Central memory CD4-positive, alpha-beta T cell (primary cell): ENCODE measurements at places on chromosomes 7 and 10.

DNA sequence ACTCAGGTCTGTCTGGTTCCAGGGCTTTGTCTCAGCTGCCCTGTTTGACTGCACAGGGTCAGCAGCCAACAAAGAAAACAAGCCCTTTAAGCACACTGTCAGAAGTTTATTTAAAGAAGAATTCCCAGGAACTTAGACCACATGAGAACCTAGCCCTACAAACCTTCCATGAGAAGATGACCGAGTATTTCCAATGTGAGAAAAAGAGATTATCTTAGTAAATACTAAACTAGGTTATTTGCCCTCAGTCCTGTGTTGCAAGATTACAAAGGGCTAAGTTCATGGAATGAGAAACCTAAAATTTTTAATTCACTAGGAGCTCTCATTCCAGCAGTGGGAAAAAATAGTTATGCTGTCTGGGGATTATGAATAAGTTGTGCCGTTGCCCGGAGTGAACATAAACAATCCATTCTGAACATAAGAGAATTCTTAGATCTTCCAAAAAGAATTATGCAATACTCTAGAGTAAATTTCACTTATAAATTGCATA is 46.7 kb downstream of the NOC3L start:
- DNase-seq, result no peak

- no peak for DNase-seq
These were observed 21.5 kb upstream of the CYP26C1 start for GRCh38 chr10:93039110-93039509.

DNA sequence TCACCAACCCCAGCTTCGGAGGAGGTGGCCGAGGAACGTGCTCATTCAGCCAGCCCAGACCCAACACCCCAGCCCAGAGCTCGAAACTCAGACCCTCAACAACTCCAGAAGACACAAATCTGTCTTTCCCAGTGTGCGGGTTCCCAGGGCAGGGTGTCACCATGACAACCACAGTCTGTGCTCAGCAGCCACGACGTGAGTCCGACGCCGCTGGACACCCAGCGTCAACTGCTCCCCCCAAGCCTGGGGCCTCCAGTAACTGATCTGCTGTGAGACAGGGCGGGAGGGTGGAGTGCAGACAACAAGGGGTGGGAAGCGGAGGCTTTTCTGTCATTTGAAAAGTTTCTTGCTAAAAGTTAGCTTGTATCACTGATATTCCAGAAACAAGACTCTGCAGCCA is 167.2 kb downstream of the MAD1L1 start:
- DNase-seq, result no peak

GRCh38 chr10:32489901-32490300 is 44.0 kb downstream of the CCDC7 start:
- no peak for DNase-seq

DNA sequence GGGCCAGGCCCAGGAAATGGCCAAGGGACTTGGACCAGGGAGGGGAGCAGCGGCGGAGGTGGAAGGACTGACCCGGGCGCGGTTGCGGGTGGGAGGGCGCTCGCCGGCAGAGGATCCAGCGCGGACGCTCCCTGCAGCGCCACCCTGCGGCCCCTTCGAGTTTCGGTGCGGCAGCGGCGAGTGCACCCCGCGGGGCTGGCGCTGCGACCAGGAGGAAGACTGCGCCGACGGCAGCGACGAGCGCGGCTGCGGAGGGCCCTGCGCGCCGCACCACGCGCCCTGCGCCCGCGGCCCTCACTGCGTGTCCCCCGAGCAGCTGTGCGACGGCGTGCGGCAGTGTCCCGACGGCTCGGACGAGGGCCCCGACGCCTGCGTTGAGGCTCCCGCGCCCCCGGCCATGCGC is 16.8 kb upstream of the ZNF467 start:
- DNase-seq, result peak; percentile 17

DNA sequence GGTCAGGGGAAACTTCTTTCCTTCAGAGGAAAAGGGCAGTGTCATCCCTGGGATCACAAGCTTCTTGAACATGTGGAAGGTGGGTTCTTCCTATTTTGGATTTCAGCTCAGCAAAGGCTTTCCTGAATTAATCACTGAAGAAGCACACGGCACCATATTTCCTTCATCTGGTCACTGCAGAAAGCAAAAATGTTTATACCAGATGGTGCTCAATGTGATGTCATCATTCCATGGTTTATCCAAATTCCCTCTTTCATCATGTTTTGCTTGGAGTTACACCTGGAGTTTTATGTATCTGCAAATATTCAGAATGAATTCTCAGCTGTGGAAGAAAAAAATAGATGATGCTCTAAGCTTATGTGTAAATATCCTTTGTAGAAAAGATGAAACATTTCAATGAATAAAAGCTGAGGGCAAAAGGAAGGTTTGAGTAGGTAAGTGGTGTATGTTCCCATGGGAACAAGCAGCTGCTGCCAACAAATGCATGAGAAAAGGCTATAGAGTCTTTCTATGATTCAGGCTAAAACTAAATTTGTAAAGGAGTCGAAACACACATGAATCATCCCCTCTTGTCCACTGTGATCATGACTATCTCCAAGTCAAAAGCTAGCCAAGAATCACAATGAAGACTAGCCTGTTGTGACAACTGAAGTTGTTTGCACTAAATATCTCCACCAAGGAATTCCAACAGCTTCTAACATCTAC is 26.9 kb upstream of the BPGM start:
- DNase-seq, result no peak

DNA sequence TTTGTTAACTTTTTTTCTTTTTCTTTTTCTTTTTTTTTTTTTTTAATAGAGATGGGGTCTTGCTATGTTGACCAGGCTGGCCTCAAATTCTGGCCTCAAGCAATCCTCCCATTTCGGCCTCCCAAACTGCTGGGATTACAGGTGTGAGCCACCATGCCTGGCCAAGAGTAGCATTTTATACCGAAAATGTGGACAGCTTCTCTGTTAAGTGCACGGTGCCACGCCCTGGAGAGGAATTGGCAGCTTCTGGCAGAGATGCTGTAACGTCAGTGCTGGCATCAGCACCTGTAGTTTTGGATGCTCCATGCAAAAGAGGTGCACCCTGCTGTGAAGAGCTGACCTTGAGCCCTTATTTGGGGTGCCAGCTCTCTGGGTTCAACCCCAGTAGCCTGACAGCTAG is 18.2 kb downstream of the IL15RA start:
- no peak for DNase-seq

GRCh38 chr10:105358911-105359310 is 717.8 kb downstream of the SORCS3 start:
- DNase-seq, result no peak

DNA sequence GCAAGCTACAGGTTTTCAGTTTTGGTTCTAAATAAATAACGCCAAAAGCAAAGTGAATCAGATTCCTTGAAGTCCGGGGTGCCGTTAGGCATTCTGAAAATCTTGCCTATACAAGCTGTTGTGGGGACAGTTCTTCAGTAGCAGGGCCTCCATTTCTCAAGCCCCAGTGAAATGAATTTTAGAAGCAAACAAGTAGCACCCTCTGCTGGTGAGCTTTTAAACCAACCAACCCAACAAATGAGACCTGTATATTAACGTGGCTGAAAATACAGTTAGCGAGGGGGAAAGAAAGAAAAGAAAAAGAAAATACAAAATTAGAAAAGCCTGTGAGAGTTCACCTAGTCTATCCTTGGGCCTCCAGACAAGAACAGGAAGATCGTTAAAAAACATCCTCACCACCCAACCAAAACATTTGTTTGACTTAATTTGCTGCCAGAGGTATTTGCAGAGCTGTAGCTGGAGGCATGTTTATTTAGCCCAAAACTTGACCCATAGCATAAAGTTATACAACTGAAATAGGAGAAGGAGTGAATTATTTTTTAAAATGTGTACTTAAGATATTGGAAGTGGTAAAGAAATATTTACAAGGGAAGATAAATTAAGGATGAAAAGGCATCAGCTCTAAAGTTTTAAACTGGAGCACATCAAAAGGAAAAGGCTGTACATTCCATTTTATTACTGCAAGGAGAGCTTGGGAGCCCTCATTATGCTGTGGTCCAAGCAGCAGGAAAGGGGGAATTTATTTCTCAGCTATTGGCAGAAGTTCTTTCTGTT is 98.9 kb downstream of the DYNC1I1 start:
- DNase-seq, result no peak

- DNase-seq, result no peak
These were observed 57.5 kb upstream of the CREB5 start for GRCh38 chr7:28354601-28355402.

DNA sequence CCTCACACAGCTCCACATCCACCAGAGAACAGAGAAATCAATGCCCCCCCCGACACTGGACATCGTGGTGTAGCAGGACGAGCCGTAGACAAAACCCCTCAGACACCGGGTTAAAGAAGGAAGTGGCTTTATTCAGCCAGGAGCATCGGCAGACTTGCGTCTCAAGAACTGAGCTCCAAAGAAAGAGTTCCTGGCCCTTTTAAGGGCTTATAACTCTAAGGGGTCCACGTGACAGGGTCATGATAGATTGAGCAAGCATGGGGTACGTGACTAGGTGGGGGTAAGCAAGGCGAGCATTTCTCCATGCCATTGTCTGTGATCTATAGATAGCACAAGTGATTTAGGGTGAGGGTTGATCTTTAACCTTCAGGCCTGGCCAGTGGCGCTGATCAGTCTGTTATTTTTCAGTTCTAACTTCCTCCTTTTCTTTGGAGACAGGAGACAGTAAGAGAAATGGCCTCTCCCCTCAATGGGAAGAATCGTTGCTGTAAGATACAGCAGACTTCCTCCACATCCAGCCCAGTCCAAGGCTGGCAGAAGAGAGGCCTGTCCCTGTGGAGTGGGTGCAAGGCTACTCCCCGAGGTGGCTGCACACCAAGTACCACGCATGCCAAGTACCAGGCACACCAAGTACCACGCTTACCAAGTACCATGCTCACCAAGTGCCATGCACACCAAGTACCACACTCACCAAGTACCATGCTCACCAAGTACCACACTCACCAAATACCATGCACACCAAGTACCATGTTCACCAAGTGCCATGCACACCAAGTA is 19.5 kb upstream of the PPP2R2D start:
- no peak for DNase-seq

- DNase-seq, result peak; percentile 88
These were observed 29.7 kb downstream of the TRIM8 start for GRCh38 chr10:102673819-102674511.

GRCh38 chr10:130282492-130283218 is 146.5 kb downstream of the GLRX3 start:
- no peak for DNase-seq
